ENCODE measurements at places on chromosomes 11 and 22.

- DNase-seq, result no peak
Observed at GRCh38 chr22:28989484-28989883, 72.1 kb downstream of the C22orf31 start.

- no peak for DNase-seq
Observed at GRCh38 chr11:35518766-35519165, 6.7 kb downstream of the PAMR1 start.

DNA sequence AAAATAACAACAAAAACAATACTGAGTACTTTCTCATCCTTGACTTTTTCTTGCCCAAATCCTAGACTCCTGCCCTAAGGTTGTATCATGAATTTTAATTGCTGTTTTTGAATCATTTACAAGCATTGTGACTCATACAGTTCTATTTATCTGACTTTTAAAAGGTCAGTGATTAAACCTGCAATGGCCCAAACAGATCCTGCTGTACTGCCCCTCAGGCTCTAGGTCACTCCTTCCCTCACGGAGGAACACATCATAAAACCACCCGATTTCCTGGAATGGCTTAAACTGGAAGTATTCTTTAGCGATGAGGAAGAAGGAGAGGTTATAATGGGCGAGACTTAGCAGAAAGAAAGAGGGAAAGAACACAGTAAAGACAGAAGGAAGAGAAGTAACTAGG, 12.3 kb downstream of the ARFGAP3 start:
- no peak for DNase-seq

GRCh38 chr11:56271092-56271491, 2.9 kb upstream of the OR5T1 start:
- no peak for DNase-seq

DNA sequence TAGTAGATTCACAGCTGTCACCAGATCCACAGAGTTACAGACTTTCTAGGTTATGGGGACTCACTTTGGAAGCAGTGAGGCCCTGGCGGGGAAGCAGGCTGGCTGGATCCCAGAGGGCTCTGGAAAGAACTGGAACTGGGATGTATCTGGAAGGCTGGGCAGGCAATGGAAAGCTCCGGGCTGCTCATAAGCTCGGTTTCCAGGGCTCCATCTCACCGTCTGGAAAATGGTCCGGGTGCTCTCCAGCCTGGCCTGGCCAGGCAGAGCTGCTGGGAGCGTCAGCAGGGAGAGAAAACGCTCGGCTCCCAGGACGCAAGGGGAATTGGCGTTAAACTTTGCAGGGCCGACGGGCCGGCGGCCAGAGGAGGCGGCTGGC, 335 bp upstream of the SEZ6L start:
- no peak for DNase-seq

- peak; percentile 99 for DNase-seq
Observed at GRCh38 chr11:65833297-65834030, at the start of gene SNX32. Gene SNX32, plus strand, starts transcription at chr11:65833963. Its CDS starts 103 bp downstream, at chr11:65834066.

GRCh38 chr11:21190181-21190580, 520.8 kb downstream of the NELL1 start:
- no peak for DNase-seq

DNA sequence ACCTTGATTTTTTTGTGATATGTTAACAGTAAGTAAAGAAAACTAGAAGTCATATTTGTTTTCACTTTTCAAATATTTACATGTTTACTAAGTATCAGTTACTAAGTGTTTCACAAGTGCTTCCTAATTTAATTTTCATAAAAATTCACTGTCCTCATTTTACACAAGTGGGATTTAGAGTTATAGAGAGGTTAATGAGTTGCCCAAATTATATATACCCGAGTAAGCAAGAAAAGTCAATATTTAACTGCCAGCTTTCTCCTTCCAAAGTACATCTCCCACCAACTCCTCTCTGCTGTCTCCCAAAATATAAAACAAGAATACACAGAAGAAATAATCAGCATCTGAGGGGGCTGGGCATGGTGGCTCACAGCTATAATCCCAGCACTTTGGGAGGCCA, 896.7 kb upstream of the ANO3 start:
- no peak for DNase-seq

DNA sequence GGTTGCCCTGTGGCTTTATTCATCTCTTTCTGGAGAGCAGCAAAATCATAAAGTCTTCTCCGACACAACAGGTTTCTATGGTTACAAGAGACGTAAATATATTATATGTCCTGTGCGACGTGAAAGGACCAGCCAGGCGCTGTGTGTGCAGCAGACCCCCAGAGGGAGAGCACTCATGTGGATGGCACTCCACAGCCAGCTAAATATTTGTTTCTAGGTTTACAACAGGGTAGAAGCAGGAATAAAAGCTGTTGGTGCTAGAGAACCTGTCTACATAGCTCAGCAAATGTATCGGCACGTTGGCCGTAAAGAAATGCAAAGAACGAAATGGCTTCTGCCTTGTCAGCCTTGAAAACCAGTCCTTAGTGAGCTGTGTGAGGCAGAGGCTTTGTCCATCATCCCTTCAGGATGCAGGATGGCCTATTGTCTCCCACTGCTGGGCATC, 133.8 kb upstream of the PITPNB start:
- no peak for DNase-seq

DNA sequence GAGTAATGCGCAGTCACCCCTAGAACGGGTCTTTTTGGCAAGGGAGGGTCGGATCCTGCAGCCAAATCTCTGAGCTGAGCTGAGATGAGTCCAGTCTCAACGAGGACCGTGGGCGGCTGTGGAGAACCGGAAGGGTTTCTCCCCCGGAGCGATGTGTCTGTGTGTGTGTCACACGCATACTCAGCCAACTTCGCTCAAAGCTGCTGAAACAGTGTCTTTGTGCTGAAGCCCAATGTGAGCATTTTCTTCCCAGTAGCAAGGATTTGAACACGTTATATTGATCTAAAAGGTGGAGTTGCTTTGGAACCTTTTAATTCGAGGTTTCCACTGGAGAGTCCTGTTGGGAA, 1.4 kb upstream of the CELSR1 start:
- DNase-seq, result no peak

DNA sequence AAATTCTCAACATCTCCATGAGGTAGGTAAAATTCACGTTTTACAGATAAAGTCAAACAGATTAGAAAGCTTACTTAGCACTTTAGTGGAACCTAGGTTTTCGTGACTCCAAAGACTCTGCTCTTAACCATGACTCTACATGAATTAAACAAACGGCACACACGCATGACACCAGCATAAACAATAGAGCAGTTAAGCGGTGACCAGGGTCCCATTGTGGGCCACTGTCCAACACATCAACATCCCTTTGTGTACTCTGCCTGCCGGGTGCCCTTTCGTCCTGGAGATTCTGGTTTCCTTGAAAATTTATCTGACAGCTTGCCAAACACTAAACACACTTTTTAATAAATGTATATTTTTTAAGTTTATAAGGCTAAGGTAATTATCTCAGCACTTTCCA, 941.7 kb downstream of the OPCML start:
- DNase-seq, result no peak

DNA sequence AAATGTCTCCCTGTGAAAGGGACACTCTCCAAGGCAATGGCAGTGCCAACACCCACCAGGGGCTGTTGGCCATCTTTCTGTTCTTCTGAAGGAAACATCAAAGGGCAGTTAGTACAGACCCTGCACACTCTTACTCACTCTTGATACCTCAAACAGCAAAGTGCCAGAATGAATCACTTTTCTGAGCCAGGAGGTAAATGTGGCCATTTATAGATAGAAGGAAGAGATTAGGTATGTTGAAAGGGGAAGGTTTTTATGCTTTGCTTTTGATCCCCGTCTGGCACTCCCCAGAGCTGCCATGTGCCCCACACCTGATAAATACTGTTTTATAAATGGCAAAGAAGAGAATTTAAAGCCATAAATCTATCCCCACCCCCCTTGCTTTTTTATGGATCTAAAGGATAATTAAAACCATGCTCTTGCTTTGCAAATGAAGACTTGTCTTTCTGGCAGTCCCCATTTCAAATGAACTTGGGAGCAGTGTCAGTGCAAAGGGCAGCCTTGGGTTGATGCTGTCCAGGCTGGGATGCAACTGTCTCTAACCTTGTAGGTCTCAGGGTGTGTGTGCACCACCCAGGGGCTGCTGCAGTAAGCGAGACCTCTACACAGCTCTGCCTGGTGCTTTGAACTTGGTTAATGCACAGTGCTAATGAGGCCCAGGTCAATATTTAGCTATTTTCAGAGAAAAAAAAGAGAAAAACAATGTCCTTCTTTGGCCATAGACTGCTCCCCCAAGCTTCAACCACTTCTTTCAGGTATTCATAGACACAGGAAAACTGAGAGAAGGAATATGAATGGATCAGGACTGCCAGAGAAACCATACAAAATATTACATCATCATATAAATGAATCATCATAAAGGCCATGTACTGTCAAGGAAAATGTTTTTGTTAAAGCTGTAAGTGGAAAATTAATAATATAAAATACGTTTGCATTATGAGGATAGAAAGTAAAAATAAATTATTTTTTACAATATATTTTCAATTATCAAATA, 207.5 kb downstream of the ETS1 start:
- DNase-seq, result no peak

GRCh38 chr11:112968941-112969713, 7.9 kb downstream of the NCAM1 start:
- DNase-seq, result no peak

DNA sequence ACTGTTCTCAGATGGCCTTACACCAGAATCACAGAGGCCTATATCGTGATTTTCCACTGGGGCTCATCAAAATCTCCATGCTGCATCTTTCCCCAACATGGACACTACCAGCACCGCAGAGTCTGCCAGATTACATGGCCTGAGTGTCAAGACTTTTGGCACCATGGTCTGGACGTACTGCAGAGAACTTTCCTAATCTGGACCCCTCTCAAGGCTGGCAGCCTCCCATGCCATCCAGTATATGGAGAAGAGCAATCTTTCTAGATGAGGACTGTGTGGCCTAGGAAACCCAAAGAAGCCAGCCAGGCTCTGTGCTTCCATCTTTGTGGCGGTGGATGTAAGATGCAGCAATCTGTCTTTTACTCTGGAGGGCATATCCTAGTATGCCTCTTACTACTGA, 139.2 kb downstream of the ADAMTS15 start:
- DNase-seq, result no peak

DNA sequence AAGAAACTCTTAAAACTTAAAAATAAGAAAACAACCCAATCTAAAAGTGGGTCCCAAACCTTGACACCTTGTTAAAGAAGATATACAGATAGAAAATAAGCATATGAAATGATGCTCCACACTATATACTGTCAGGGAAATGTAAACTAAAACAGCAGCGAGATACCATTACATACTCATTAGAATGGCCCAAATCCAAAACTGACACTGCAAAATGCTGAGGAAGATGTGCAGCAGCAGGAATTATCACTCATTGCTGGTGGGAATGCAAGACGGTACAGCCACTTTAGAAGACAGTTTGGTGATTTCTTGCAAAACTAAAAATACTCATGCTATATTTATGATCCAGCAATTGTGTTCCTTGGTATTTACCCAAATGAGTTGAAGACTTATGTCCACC, 5.0 kb upstream of the RNF26 start:
- DNase-seq, result no peak

DNA sequence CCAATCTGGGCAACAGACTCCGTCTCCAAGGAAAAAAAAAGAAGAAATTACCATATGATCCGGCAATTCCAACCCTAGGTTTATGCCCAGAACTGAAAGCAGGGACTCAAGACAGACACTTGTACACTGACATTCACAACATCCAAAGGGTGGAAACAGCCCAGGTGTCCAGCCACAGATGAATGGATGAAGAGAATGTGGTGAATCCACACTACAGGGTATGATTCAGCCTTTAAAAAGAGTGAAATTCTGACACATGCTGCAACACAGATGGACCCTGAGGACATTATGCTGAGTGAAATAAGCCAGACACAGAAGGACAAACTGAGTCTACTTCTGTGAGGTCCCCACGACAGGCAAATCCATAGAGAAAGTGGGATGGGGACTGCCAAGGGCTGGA, 43.9 kb downstream of the SGSM3 start:
- no peak for DNase-seq

DNA sequence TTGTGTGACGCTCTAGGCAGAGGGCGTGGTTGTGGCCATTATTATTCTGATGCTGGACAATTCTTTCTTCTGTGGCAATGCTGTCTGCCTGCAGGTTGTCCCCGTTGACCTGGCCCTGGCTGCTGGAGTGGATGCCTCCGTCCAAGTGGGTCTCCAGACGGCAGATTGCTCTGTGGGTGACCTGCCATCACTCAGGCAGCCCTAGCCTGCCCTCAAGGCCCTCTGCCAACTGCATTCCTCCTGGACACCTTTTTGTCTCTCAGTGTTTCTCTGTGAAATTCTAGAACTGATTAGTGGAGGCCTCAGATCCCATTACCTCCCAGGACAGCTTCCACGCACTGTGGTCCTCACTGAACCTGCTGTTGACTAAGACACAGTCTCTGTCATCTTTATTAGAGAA, 86.7 kb downstream of the TBC1D22A start:
- DNase-seq, result no peak

DNA sequence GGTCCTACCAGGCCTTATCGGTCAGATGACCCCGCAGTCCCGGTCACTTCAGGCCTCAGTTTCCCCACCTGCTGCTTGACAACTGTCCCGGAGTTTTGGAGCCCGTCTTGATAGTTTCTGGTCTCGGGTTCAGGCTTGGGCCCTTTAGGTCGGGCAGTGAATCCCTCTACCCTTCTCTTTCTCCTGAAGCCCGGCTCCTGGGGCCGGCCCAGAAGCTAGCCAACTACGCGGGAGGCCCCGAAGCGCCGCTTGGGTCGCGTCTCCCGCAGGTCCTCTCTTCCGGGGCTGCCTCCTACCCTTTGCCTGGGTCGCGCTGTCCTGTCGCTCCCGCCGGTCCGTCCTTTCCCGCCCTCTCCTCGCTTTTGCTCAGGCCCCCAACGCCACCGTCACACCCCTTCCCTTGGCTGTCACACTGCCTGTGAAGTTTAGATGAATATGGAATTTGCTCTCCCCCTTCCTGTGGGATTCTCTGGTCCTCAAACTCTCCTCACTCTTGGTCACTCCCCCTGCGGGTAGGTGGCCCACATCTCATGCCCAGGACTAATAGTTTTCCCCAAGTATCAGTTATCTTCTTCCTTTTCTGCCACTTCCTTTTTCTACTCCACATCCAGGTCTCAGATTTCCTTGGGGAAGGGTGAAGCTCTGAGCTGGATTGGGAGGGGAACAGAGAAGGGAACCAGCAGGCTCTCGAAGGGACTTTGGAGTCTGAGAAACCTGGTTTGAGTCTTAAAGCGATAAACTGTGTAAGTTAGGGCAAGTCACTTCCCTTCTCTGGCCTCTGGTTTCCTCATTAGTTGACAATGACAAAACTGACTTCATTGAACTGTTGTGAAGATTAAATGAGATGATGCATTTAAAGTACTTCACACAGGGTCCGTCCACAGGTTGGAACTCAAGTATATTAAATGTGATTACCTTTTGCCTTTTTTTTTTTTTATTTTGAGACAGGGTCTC, 790 bp downstream of the RAB1B start:
- peak; percentile 33 for DNase-seq
